H1 (cell line): ENCODE measurements at places on chromosomes 1 and 21. TPM values are rescaled to one million over a fixed set of nuclear protein-coding genes. Genes with fewer than 3 reads are reported as not detected.

OR14K1 gene
- polyA plus RNA-seq: not detected in 2 replicates

RGS13 gene
- polyA plus RNA-seq: not detected in 2 replicates

BLACAT1 gene
- polyA plus RNA-seq: 6.3 and 10.5 TPM in 2 replicates

S100A5 gene
- not detected in 2 replicates for polyA plus RNA-seq

TSPAN2 gene
- 7.4 and 9.5 TPM in 2 replicates for polyA plus RNA-seq

ZP4 gene
- not detected in 2 replicates for polyA plus RNA-seq

RPE65 gene
- not detected in 2 replicates for polyA plus RNA-seq

F13B gene
- polyA plus RNA-seq: not detected in 2 replicates

CACNA1E gene
- polyA plus RNA-seq: 0.98 and 0.99 TPM in 2 replicates

CPTP gene
- polyA plus RNA-seq: 8.1 and 13.4 TPM in 2 replicates

CDCA8 gene
- 37.8 and 46.2 TPM in 2 replicates for polyA plus RNA-seq

ARHGAP30 gene
- polyA plus RNA-seq: 0.27 and 0.50 TPM in 2 replicates

SPRR2G gene
- not detected in 2 replicates for polyA plus RNA-seq

WNT3A gene
- 0.08 and 0.13 TPM in 2 replicates for polyA plus RNA-seq

- DNase-seq: no peak
These were observed 161.3 kb downstream of the TSEN15 start for GRCh38 chr1:184212649-184213314.

GRCh38 chr1:193555662-193556441, 369.4 kb upstream of the B3GALT2 start:
- no peak for DNase-seq

DNA sequence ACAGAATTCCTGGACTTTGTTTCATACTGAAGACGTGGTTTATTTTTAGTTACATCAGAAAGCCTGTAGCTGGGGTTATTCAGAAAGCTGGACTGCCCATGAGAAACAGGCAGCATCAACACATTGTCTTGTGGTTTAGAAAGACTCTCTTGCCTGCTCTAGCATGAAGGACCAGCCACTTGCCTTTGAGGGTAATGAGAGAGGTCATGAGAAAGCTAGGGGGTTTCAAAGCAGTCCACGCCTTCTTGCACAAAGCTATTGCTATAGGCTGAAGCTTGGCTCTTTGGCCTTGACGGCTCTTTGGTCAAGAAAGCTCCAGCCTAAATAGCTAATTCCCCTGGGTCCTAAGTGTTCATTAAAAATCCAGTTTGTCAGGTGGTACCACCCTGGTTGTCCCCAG, 208.1 kb downstream of the PRDM2 start:
- no peak for DNase-seq

- DNase-seq: no peak
These were observed 200.9 kb downstream of the PLPP3 start for GRCh38 chr1:56378341-56379070.

DNA sequence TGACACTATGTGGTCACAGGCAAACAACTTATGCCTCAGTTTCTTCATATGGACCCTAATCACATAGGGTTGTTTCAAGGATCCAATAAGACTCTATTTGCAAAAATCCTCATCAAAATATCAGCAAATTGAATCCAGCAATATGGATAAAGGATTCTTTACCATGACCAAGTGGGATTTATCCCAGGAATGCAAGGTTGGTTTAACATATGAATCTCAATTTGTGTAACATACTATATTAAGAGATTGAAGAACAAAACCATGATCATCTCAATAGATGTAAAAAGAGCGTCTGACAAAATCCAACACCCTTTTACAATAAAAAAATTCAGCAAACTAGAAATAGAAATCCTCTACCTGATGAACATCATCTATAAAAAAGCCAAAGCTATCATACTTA, 23.9 kb downstream of the ARHGEF11 start:
- no peak for DNase-seq

- no peak for DNase-seq
These were observed 73.5 kb downstream of the ASTN1 start for GRCh38 chr1:177091040-177091439.

GRCh38 chr1:108010581-108010980, 45.6 kb upstream of the VAV3 start:
- no peak for DNase-seq

DNA sequence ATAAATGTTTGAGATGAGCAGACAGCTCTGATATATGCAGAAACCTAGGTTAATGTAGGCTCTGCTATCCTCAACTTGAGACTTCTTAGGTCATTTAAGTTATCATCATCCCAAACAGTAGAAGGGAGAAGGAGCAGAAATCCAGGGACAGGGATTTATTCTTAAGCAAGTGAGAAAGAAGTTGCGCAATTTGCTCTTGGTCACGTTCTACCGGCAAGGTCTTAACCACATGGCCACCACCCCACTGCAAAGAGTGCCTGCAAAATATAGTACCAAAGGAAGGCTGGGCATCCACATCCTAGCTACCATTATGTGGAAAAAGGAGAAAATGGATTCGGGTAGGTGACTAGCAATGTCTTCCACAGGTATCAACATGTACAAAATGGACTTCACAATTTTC, 25.2 kb downstream of the CRNN start:
- no peak for DNase-seq

GRCh38 chr1:115107516-115108260, 18.4 kb upstream of the TSPAN2 start:
- no peak for DNase-seq

- DNase-seq: no peak
These were observed 71.2 kb downstream of the GPR161 start for GRCh38 chr1:168065506-168065905.

GRCh38 chr1:206904423-206905142, 7.3 kb downstream of the IL24 start:
- DNase-seq: no peak

DNA sequence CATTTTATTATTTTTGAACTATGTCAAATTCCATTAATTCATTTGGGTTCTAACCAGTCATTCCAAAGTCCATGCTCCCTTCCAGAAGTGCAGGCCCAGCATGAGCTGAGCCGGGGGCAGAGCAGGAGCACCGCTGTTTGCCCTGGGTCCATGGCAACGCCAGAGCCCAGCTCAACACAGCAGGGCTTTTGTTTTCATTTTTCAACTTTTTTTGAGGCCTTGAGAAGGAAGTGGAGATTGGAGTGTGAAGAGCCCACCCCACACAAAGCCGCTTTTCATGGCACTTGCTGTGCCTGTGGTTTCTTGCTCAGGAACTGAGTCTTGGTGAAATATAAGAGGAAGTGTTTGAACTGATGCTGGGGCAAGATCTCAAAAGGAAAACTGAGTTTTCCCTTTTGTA, 13.2 kb upstream of the PRMT2 start:
- no peak for DNase-seq

DNA sequence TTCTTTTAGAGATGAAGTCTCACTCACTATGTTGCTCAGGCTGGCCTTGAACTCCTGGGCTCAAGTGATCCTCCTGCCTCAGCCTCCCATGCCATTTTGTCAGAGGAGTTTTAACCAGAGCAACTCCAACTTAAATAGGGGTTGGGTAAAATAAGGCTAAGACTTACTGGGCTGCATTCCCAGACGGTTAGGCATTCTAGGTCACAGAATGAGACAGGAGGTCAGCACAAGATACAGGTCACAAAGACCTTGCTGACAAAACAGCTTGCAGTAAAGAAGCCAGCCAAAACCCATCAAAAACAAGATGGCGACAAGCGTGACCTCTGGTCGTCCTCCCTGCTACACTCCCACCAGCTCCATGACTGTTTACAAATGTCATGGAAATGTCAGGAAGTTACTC, 5.7 kb upstream of the DNAH14 start:
- DNase-seq: no peak

DNA sequence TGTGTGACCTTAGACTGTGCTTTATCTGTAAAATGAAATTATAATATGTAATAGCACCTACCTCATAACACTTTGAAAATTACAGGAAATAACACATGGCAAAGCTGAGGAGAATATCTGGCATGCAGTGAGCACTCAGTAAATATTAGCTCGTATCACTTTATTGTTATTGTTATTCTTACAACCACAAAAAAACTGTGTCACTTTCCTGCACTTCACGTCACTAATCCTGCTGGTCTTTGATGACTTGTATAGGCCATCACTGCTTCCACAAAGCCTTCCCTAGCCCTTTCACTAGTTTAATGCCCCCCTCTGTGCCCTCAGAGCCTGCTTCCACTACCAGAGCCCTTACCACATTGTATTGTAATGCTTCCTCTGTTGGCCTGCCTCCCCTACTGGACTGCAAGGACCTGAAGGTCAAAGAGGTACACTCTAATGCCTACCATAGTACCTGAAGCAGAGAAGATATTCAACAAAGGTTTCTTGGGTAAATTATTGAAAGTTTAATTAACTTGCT, 231.6 kb downstream of the NFIA start:
- DNase-seq: no peak

DNA sequence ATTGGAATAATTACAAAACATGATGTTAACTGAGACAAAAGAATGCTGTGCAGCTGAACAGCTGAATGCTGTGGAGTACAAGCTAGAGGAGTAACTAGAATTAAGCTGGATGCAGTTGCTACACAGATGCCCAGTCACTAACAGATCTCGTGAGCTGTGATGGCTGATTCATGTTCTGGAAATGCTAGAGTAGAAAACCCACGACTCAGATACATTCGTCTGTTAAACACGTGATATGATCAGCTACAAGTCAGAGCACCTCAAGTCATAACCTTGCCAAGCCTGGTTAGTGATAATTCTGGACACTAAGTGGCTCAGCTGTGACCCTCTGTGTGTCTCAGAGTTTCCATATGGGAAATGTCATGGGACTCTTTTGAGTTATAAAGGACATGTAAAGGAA, 89.7 kb upstream of the ESRRG start:
- DNase-seq: no peak

GRCh38 chr1:198024782-198025181, 107.6 kb downstream of the LHX9 start:
- DNase-seq: no peak

DNA sequence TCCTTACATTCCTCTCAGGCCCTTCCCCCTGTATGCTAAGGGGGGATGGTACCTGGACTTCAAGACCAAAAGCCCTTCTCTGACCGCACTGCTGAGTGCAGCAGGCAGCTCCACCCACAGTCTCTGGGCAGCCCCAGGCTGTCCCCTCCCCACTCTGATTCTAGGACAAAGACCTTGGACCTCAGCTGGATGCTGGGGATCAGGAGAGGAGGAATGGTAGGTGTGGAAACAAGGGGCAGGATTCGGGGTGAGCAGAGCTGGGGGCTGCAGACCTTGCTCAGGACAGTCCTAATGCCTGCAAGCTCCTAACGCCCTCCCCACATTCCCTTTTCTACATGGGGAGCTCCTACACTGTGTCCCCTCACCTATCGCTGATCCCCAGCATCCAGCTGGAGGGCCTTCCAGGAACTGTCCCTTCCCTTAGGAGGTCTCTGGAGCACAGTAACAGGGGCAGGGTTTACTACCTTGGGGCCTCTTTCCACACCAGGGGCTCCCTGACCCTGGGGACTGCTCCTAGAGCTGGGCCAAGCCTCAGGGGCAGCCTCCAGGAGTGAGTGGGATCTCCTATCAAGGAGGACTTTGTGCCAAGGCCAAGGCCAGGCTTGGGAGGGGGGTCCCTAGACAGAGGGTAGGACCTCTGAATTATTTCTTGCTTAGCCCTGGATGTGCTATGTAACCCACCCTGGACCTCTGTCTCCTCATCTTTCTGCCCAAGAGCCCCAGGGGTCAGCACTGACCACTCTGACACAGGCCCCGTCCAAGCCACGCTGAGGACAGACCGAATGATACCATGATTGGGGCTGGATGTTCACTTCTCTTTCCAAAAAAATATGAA, 5.6 kb downstream of the CLDN19 start:
- peak; percentile 43 for DNase-seq

GRCh38 chr1:109947582-109948284, 36.8 kb upstream of the AHCYL1 start:
- no peak for DNase-seq

DNA sequence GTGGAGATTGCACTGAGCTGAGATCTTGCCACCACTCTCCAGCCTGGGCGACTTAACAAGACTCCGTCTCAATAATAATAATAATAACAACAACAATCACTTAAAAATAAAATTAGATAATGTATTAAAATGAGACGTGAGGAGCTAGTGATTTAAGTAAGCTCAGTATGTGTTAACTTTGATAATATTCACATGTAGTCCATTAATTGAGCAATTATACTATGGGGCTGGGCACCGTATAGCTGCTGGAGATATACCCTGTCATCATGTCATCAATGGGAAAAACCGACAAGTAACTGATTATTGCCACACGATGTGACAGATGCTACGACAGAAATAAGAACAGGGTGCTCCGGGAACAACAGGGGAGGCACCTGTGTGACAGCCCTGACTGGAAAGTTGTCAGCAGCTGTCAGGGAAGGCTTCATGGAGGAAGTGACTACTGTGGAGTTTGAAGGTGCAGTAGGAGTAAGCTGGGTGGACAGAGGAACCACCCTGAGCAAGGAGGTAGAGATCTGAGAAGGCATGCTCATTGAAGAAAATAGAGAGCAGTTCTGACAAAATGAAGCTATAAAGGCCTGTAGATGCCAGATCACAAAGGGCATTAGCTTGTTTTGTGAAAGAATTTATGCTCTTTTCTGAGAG, 924 bp upstream of the CAMSAP2 start:
- no peak for DNase-seq

- no peak for DNase-seq
These were observed 83.9 kb downstream of the DYRK1A start for GRCh38 chr21:37450445-37450941.

GRCh38 chr21:43306391-43306790, 120.5 kb downstream of the SIK1 start:
- no peak for DNase-seq

GRCh38 chr1:44720281-44720680, 10.7 kb downstream of the RNU5D-1 start:
- no peak for DNase-seq

- no peak for DNase-seq
These were observed 46.7 kb downstream of the OLIG1 start for GRCh38 chr21:33116676-33117075.

- DNase-seq: no peak
These were observed 8.3 kb upstream of the PLEKHO1 start for GRCh38 chr1:150141452-150141851.

DNA sequence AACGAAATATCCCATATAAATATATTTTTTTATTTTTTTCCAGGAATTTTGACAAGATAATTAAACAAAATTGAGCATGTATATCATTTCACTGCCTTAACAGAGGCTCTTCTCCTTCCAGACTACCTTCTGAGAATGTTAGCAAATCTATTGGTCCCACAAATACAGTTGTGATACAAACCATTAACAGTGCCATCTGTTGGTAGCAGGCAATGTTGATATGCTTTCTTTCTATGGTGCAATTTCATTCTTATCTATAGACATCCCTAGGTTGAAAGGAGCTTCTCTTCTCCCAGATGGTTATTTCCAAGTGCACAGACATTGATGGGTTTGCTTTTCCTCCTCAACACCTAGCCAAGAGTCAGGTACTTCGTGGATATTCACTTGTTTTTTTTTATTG, 303.6 kb downstream of the USH2A start:
- no peak for DNase-seq

GRCh38 chr1:149965440-149965839, 28.8 kb upstream of the MTMR11 start:
- DNase-seq: no peak
